Psoas muscle (tissue), 8 donors: ENCODE measurements at places on chromosomes 5 and 9. TPM values are rescaled to one million over a fixed set of nuclear protein-coding genes. Genes with fewer than 3 reads are reported as not detected.

PCDHAC2 gene
- 0.62 TPM for total RNA-seq

- H3K4me3 ChIP-seq = no peak overlapping the region
- DNase-seq = no peak
- H3K27ac ChIP-seq = no peak overlapping the region
- no peaks in the 10 kb centered on the region for H3K36me3 ChIP-seq
- peaks cover 6% of the 10 kb centered on the region for H3K4me1 ChIP-seq
Observed at GRCh38 chr9:90142580-90142979, 500.0 kb downstream of the DIRAS2 start.

GRCh38 chr5:76695346-76695745 is 20.6 kb upstream of the F2R start:
- H3K27me3 ChIP-seq = no peaks in the 10 kb centered on the region
- no peak overlapping the region for H3K4me3 ChIP-seq
- no peak overlapping the region for H3K27ac ChIP-seq
- H3K36me3 ChIP-seq = no peaks in the 10 kb centered on the region
- H3K4me1 ChIP-seq = no peaks in the 10 kb centered on the region
- no peak for DNase-seq

GRCh38 chr5:55324815-55325418 is 17.1 kb downstream of the MTREX start:
- peaks cover 15% of the 10 kb centered on the region for H3K4me1 ChIP-seq
- H3K4me3 ChIP-seq = no peak overlapping the region
- DNase-seq = no peak
- H3K36me3 ChIP-seq = no peaks in the 10 kb centered on the region

DNA sequence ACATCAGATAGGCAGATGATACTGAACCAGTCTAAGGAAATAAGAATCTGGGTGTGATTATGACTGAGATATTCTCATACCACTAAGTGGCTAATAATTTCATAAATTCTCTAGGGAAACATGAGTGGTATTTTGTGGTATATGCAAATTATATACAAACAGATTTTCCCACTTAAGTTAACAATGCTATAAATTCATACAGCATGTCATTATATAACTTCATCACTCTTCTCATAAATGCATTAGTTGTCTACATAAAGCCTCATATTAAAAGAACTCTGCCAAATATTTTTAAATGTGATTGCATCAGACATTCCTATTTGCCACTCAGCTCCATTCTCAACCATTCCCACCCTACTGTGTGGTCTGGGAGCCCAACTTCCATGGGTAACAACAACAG is 226.5 kb downstream of the TLE1 start:
- no peaks in the 10 kb centered on the region for H3K27me3 ChIP-seq
- H3K4me3 ChIP-seq = no peak overlapping the region
- DNase-seq = no peak

DNA sequence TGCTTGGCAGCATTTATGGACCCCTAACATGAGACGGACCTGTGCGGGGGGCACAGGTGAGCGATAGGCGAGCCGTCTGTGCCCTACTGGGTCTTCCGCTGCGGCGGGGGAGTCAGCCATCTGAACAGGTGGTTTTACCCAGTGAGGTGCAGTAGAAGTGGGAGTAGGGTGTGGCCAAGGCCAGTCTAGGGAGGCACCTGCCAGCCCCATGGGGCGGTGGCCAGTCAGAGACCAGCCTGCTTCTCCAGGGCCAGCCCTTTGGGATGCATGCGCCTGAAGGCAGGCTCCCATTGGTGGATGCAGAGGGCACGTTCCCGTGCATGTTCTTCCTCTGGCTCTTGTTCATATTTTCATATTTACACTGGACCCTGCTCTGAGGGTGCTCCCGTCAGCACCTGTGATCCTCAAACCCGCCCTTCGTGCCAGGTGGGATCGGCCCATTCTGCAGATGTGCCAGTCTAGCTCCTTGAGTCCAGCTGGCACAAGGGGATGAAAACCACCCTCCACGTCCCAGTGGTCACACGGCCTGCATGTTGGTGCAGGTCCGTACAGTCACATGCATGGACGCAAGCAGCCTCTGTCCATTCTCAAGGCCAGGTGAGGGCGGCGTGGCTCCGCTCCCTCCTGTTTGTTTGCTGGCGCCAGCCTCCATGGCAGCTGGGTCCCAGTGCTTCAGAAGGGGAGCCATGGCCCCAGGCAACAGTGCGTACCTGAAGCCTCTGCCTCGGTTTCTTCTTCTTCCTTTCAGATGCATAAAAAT is 9.0 kb downstream of the COL5A1 start:
- H3K36me3 ChIP-seq = no peaks in the 10 kb centered on the region
- no peak overlapping the region for H3K27ac ChIP-seq
- DNase-seq = no peak

GRCh38 chr9:129558063-129558550 is 62.8 kb downstream of the C9orf50 start:
- H3K4me3 ChIP-seq = no peak overlapping the region
- no peaks in the 10 kb centered on the region for H3K36me3 ChIP-seq
- no peaks in the 10 kb centered on the region for H3K4me1 ChIP-seq
- DNase-seq = no peak
- H3K27ac ChIP-seq = no peak overlapping the region

- H3K4me1 ChIP-seq = peaks cover 69% of the 10 kb centered on the region
- H3K27ac ChIP-seq = no peak overlapping the region
Observed at GRCh38 chr9:38022995-38023394, 46.0 kb downstream of the SHB start.

GRCh38 chr5:54909911-54910870 is 75.2 kb downstream of the ESM1 start:
- H3K27ac ChIP-seq = no peak overlapping the region
- H3K36me3 ChIP-seq = no peaks in the 10 kb centered on the region
- H3K27me3 ChIP-seq = no peaks in the 10 kb centered on the region
- H3K4me3 ChIP-seq = no peak overlapping the region
- DNase-seq = no peak

DNA sequence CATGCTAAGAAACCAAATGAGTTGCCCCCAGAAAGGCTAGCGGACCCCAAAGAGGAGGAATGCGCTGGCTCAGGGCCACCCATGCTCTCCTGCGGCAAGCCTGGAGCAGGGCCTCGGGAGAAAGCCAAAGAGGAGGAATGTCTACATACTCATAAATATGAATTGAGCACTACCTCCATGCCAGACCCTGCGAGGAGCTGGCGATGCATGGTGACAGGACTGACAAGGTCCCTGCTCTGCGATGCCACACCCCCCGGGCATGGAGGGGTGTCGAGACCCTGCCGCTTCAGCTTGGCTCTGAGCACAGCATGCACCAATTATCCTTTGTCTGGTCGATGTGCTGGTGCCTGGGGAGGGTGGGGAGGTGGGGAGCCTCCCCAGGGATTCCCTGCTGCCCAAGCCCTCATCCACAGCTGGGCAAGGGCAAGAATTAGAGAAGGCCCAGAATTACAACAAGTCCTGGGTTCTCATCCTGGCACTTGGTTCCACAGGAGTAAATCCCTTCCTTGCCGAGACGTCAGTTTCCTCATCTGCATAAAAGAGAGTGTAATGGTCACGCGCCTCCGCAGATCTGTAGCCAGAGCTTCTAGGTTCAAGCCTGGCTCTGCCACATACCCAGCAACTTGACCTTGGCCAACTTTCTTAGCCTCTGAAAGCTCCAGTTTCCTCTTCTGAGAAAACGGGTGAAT is 74.4 kb downstream of the FAM114A2 start:
- no peaks in the 10 kb centered on the region for H3K27me3 ChIP-seq
- no peaks in the 10 kb centered on the region for H3K36me3 ChIP-seq
- H3K27ac ChIP-seq = no peak overlapping the region
- H3K4me1 ChIP-seq = no peaks in the 10 kb centered on the region
- no peak for DNase-seq
- H3K4me3 ChIP-seq = no peak overlapping the region

APBA1 gene
- 0.86 TPM for total RNA-seq

LHFPL2 gene
- 3.9 TPM for total RNA-seq
